ENCODE measurements at places on chromosomes 3 and 15.

- DNase-seq = peak; percentile 61
Observed at GRCh38 chr3:65953881-65954733, 84.6 kb downstream of the MAGI1 start.

GRCh38 chr3:40615918-40616819, 91.4 kb downstream of the ZNF621 start:
- no peak for DNase-seq

DNA sequence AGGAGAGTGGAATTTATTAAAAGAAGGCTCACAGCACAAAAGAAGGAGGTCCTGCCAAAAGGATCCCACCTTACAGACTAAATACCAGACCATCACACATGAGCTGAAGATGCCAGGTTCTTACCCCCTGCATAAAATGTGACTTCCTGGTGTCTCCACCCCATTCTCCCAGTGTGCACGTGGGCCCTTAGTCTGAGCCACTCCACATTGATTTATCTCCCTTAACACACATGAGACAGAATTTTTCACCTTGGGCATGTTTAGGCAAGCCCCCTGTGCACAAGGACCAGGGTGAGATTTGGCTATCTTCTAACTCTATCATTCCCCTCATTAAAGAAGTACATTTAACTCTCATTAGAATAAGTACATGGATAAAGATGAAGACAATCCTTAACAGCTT, 916.7 kb downstream of the PLOD2 start:
- DNase-seq = no peak

DNA sequence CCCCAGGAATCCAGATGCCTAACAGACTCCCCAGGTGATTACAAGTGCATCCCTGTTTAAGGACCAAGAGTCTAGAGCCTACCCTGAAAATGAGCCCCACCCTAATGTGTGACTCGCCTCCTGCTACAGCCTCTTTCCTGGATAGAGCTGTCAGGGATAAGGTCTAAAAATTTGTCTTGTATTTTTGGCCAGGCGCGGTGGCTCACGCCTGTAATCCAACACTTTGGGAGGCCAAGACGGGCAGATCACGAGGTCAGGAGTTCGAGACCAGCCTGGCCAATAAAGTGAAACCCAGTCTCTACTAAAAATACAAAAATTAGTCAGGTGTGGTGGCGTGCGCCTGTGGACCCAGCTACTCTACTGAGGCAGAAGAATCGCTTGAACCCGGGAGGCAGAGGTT, 11.2 kb downstream of the TMC3 start:
- no peak for DNase-seq

DNA sequence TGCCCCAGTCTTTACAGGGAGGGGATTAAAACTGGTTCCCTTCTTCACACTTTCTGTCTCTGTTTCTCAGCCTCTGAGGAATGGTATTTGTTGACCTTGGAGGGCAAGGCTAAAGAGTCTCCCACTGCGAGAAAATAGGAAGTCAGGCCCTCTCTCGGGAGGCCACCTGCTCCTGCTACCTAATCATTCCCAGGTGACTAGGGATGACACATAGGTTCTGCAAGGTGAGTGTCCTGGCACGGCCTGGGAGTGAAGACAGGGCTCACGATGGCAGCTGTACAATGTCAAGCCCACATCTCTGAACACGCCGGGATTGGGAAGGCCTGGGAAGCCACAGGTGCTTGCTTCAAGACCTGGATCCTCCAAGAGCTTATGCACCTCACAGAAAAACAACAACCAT, 314.2 kb downstream of the NTRK3 start:
- DNase-seq = no peak

- no peak for DNase-seq
Observed at GRCh38 chr15:58235961-58236360, 97.8 kb downstream of the AQP9 start.

DNA sequence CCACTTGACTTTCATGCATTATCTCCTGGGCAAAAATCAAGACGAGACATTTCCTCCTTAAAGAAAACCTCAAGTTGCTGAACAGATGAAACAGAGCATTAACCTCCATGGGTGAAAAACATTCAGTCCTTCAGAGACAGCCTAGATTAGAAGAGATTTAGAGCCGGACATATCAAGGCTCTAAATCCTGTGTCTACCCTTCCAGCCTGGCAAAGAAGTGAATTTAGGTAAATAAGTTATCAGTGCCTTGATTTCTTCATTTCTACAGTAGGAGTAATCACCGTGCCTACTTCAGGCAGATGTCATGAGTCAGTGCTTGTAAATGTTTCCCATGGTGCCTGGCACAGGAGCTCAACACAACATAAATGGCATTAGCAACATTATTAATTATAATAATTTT, 159.3 kb upstream of the PRICKLE2 start:
- DNase-seq = no peak

DNA sequence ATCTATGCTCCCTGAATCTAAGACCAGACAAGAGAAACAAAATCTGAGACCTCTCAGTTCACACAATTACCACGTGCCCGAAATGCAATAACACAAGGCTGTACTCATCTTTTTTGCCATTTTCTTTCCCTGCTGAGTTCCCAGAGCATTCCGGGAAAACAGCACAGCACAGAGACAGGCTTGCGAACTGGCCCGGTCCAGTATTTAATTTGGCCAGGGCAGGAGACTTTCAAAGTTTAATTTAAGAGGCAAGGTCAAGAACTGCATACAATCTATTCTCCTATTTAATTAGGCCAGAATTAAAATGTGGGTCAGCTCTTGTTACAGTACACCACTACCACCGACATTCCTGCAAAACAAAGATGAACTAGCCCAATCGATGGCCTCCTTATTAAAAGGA, 87.5 kb upstream of the SNRPA1 start:
- DNase-seq = no peak

DNA sequence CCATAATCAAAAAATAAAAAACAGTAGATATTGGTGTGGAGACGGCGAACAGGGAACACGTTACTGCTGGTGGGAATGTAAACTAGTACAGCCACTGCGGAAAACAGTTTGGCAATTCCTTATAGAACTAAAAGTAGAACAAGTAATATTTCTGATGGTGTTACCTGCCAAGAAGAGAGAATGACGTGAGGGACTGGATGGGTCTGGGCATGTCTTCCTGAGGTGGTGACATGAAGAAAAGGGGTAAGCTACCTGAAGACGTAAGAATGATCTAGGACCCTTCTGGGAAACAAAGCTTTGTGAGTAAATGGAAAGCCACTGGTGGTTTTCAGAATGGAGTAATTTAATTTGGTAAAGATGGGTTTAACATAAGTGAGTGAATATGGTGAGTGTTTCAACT, 19.4 kb upstream of the PLOD2 start:
- no peak for DNase-seq

DNA sequence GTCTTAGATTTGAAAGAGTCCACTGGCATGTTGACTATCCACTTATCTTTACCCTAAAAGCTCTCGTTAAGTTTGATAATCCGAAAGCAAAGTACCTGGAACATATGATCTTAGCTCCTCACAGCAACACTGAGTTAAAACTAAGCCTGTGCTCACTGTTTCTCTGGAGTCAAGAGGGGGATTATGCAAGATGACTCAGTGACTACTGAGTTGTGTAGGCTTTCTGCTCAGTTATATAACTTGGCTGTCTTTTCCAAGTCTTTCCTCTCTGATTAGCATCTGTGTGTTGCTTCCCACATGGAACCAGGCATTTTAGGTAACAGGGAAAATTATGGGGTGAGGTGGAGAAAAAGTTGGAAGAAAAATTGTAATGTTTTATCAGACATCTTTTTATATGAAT, 31.2 kb upstream of the MYO5C start:
- DNase-seq = peak; percentile 10

GRCh38 chr3:116929505-116930222, 220.1 kb downstream of the TUSC7 start:
- no peak for DNase-seq

DNA sequence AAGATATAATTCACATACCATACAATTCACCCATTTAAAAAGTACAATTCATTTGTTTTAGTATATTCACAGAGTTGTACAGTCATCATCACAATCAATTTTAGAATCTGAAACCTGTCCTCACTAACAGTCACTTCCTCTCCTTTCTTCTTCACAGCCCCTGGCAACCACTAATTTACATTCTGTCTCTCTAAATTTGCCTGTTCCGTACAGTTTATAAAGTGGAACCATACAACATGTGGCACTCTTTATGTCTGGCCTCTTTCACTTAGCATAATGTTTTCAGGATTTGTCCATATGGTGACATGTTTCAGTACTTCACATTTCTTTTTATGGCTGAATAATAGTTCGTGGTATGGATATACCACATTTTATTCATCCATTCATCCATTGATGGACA, 22.7 kb downstream of the ERICH6 start:
- no peak for DNase-seq

DNA sequence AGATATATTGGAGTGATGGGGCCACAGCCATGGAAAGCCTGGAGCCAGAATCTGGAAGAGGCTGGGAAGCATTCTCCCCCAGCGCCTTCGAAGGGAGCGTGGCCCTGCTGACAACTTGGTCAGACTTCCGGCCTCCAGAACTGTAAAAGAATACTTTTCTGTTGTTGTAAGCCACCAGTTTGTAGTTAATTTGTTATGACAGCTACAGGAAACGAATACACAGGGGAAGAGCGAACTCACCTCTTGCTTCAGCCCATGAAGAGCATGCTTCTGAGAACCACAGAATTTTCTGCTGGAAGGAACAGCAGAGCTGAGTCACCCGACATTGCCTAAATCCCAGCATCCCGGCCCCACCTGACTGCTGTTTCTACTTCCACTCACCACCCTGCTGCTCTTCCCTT, 501.7 kb downstream of the SHQ1 start:
- peak; percentile 98 for DNase-seq

DNA sequence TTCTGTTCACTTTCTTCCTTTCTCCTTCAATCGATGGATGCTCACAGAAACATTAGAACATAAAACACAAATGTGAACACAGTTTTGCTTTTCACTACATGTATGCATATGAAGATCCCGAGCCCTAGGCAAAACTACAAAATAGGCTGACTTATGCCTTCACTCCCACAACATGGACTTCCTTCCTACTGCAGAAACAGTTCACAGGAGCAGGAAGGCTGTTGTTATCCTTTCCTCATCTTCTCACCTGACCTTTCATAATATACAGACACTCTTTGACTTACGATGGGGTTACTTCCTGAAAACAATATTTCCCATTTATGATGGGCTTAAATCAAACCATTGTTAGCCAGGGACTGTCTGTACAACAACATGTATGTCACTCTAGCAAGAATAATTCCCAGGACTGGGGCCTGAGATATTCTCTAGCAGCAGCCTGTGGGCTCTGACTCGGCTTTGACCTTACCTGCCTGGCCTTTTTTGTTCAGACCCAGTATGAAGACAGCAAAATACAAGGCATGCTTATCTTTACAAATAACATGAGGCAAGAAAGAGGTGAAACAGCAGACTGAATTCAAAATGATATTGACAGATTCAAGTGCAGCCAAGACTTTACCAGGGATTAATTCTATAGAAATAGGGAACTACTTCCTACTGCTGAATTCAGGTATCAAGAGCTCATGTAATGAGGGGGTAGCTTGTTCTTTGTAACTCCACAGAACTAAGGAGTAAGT, 51.8 kb upstream of the PLXND1 start:
- DNase-seq = no peak

GRCh38 chr15:34855893-34856292, 60.5 kb upstream of the ACTC1 start:
- DNase-seq = peak; percentile 7

DNA sequence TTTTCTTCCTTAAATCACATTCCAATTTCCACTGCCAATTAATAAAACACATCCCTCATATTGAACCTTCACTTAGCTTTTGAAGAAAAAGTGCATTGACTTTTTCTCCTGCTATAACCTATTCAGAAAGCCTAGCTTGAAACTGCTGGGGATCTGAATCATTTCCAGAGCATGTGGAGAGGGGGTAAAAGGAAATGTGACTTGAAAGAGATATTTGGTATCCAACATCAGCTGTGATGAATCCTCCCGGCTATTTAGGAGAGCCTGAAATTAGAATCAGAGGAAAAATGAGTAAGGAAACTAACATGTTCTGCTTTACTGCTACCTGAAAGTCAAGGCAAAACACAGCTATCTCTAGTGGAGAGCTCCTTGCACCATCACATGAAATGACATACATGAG, 2.6 kb upstream of the GNB5 start:
- DNase-seq = peak; percentile 22

GRCh38 chr3:106839576-106840280, 537.5 kb upstream of the CCDC54 start:
- DNase-seq = no peak

DNA sequence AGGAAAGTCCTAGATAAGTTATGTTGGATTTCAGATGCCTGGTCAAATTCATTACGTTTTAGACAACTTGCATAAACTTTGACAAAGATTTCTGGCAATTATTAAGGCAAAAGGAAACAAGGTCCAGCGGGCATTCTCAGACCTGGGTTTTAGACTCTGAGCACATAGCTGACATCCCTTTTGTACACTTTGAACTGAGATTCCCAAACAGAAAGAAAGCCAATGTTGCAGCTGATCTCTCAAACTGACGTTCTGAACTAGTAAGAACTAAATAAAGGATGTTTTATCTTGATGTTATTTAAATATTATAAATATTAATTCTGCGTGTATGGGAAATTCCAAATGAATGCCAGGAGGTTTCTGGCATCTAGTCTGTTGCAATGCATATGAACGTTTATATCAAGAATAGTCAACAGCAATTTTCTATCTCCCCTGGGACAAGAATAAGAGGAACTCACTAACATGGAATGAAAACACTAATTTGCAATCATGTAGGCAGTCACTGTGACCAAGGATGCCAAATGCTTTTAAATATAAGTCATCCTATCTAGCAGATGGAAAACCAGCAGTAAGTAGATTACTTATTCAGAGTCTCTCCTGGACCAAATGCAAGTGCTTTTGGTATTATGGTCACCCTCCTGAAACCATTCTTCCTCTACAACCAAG, 202.1 kb downstream of the GREM1 start:
- DNase-seq = peak; percentile 100

GRCh38 chr15:50065279-50065678, 53.8 kb downstream of the ATP8B4 start:
- DNase-seq = no peak

GRCh38 chr3:196408565-196409300, 23.5 kb downstream of the UBXN7 start:
- DNase-seq = no peak

- no peak for DNase-seq
Observed at GRCh38 chr3:155970398-155970797, 99.9 kb downstream of the GMPS start.

Measured in fibroblast of skin of right biceps (primary cell).